Erythroblast (primary cell): ENCODE measurements at places on chromosomes 2 and 18.

GRCh38 chr2:15738943-15739342, 147.3 kb downstream of the DDX1 start:
- no peak for DNase-seq

- no peak for DNase-seq
These were observed 97.7 kb downstream of the TMEM17 start for GRCh38 chr2:62408241-62408677.

DNA sequence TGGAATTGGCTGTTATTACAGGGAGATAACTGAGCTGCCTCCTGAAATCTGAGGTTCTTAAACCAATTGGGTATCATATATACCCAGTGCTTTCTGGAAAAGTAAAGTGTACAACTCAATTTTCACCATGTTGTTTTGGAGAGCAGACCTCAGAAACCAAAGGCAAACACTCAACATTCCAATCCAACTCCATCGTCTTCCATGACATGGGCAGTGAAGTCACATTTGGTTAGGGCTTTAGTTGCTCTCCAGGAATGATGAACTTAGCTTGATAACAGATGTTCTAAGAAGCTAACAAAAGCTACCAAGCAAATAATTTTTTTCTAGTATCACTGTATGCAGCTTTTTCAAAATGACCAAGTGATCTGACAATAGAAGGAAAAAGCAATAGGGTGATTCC, 107.0 kb upstream of the SLC35G4 start:
- no peak for DNase-seq

- no peak for DNase-seq
These were observed 51.6 kb downstream of the XRCC5 start for GRCh38 chr2:216160786-216161185.

DNA sequence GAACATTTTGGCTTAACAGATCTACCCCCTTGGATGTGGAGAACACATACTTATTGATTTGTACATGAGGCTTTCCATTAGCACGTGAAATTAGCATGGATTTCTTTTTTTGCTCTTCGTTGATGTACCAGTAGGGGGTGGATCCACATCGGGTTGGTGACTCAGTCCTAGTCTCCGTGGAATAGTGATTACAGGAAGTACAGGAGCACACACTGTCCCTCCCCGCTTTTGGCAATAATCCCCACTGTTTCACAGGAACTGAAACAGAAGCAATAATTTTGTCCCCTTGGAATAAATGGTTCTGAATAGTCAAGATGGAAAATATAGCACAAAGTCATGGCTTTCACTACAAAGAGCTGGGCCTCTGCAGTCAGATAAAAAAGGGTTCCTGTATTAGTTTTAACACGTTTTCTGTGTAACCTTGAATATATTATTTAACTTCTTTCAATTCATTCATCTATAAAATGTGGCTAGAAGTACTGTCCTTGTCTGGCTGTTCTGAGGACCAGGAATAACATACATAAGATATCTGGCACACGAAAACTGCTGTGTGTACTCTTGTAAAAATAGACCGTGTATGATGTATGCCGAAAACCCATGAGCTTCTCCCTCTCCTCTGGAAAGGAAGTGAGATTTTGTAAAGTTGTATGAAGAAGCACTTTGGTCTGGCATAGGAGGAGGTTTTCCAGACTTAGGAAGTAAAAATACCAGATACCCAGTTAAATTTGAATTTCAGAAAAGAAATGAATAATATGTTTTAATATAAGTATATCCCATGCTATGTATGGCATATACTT, 229.2 kb downstream of the GALR1 start:
- DNase-seq, result no peak

DNA sequence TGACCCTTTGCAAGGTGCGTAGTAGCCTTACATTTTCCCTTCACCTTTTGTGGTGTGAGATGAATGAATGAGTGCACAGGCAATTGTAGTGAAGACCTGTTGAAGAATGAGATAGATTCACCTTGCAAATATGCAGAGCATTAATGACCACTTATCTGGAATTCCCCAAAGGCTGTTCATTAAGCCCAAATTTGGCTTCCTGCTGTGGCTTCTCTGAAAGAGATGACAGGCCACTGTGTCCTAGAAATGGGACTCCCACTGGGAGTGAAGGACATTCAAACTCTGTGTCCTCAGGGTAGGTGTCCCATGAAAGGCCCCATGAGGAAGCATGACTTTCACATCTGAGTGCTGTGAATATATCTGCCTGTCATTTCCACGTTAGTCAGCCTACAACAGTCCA, 1821.8 kb upstream of the PIK3C3 start:
- no peak for DNase-seq

DNA sequence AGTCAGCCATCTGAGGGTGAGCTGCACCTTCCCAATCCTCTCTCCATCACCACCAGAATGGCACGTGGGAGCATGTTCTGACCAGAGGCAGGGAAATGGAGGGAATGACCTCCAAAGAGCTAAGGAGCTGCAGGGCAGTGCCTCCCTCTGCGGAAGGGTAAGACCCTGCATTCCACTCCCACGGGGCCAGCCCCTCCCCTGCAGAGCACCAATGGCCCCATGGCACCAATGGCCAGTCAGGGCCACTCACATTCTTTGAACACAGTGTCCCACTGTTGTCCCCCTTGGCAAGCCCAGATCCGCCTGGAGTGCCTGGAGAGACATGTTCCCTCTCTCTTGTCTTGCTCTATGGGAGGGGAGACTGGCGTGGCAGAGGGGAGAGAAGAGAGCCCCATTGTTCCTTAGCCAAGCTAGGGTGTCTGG, 164.4 kb downstream of the TNS1 start:
- no peak for DNase-seq

- no peak for DNase-seq
These were observed 250.7 kb upstream of the LINC00305 start for GRCh38 chr18:64399566-64399965.

- DNase-seq, result no peak
These were observed 43.4 kb downstream of the COLEC12 start for GRCh38 chr18:457140-457519.

DNA sequence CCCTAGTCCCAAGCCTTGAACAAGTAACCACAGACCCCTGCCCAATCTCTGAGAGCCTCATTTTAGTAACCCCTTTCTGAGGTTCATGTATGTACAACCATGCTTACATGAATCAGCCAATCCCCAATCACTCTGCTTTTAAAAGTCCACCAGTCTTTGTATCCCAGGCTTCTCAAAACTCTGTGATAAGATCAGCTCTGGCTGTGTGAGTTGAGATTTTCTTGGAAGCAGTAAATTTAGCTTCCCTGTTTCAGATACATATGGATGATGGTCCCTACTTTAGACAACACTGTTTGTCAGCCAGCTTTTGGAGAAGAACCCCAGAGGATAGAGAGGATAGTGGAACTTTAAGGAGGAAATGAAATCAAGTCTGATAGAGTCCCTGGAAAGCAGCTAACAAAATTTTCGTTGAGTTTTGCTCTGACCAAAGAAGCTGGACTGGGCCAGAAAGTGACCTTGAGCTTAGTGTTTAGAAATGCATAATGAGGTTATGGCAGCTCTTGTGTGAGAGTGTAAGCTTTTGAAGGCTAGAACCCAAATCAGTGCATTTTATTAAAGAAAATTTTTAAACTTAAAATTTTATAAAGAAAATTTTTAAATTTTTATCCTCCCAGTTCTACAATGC, 3.7 kb downstream of the ADNP2 start:
- DNase-seq, result no peak

- no peak for DNase-seq
These were observed 327.2 kb downstream of the EN1 start for GRCh38 chr2:118520246-118520645.

- DNase-seq, result no peak
These were observed 13.3 kb upstream of the C18orf32 start for GRCh38 chr18:49500201-49500921.

GRCh38 chr18:24878289-24878688, 417.9 kb downstream of the HRH4 start:
- DNase-seq, result peak; percentile 36

DNA sequence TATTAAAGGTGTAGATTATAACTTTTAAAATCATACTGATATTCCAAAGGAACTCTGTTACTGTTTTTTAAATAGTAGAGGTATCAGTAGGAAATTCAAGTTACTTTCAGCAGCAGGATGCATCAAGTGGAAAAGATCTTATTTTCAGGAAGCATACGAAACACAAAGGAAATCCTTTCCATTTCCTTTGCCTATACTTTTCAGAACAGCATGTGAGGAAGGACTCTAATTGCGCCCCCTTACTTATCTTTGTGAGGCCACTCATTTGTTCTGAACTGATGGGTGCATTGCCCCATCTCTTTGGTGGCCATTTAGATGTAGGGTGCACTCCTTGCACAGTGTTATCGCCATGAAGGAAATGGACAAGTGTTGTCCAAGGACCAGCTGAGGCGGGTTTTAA, 145.3 kb downstream of the BABAM2 start:
- DNase-seq, result no peak

- no peak for DNase-seq
These were observed 445.2 kb downstream of the IRS1 start for GRCh38 chr2:226354434-226354833.

- peak; percentile 61 for DNase-seq
These were observed 8.1 kb downstream of the ASIC4 start for GRCh38 chr2:219522111-219523030.

DNA sequence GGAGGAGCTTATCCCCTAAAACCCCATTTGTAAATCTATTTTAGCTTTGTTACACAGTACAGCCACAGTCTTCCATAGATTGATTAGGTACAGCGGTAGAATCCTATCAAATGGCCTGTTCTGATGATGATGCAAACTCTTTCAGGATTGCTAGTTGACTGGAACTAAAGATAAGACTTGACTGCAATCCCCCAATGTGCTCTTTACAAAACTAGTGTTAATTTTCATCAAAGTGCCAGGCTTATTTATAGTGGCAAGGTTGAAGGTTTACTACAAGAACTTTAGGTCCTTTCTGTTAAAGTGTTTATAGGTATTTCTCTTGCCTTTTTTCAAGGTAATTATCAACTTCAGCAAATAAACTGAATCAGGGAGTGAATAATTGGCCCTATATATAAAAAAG, 9.0 kb upstream of the OTX1 start:
- DNase-seq, result peak; percentile 40

- no peak for DNase-seq
These were observed 34.7 kb upstream of the ADAM23 start for GRCh38 chr2:206408323-206409320.

- no peak for DNase-seq
These were observed 7.6 kb upstream of the BMP10 start for GRCh38 chr2:68878753-68879152.

DNA sequence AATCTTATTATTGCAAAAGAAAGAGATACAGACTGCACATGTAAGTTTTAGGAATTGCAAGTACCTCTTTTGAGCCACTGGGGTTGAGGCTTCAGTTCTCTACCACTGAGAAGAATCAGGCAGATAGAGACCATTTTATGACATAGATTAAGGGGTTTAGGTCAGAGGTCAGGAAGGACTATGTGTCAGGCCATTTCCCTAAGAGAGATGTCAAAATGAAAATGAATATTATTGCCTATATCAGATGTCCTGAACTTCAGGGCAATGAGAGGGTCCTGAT, 113.7 kb downstream of the GATA6 start:
- DNase-seq, result no peak

DNA sequence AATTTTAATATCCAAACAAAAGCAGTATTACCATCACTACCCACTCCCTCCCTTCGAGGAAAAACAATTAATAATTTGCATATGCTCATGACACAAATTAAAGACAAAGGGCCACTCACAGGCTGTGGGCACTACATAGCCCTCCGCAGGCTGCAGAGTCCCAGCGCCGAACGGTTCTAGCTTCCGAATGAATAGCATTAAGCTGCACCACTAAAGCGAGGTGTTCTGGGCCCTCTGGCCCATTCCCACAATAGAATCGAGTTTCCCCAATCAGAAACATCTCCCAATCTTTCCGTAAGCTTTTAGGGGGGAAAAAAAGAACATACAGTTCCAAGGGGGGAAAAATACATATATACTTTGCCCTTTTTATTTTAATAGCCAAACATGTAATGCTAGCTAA, 14.5 kb upstream of the SIX3 start:
- no peak for DNase-seq

DNA sequence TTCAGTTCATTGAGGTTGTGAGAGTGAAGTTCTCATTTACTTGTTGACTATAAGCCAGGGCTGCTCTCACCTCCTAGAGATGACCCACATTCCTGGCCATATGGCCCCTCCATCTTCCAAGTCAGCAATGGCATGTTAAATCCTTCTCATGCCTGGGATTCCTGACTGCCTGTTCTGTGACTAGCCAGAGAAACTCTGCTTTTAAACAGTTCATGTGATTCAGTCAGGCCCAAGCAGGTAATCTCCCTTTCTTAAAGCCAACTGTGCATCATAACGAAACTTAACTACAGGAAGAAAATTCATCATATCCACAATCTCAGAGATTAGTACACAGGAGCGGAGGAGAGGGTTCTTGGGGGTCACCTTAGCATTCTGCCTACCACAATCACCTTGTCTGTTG, 11.5 kb downstream of the DPP4 start:
- no peak for DNase-seq

DNA sequence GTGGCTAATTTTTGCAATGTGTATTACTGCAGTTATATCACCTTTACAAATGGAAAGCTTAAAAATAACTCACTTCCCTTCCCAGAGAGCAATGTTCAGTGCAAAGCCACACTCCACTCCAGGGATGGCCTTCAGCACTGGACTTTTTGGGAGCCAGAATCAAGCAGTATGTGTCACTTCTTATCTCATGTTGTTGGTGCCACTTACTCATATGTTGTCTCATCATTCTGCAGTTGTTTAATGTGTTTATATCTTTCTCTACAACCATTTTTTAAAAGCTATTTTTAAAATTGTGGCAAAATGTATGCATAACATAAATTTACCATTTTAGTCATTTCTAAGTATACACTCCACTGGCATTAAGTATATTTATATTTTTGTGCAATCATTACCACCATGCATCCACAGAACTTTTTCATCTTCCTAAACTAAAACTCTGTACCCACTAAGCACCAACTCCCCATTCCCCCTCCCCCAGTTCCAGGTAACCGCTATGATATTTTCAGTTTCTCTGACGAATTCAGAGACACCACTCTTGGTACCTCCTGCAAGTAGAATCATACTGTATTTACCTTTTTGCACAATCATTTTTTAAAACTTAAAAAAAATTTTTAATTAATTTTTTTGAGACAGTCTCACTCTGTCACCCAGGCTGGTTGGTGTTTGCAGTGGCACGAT, 32.1 kb upstream of the CD8A start:
- no peak for DNase-seq

DNA sequence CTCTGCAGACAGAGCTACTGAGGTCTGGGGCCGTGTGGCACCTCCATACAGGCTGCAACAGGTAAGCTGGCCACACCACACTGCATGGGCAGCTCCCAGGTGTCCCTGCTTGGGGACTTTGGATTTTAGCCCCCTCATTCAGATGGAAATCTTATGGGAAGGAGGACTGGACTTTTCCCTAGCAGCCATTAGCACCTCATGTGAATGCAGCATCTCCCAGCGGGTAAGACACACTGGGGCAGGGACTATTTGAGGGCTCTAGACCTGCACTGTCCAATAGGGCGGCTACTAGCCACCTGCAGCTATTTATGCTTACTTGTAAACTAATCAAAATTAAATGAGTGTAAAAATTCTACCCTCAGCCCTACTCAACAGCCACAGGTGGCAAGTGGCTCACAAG, 34.2 kb upstream of the GLI2 start:
- no peak for DNase-seq
